ENCODE measurements at places on chromosomes 16 and 17. TPM values are rescaled to one million over a fixed set of nuclear protein-coding genes. Genes with fewer than 3 reads are reported as not detected.

DNA sequence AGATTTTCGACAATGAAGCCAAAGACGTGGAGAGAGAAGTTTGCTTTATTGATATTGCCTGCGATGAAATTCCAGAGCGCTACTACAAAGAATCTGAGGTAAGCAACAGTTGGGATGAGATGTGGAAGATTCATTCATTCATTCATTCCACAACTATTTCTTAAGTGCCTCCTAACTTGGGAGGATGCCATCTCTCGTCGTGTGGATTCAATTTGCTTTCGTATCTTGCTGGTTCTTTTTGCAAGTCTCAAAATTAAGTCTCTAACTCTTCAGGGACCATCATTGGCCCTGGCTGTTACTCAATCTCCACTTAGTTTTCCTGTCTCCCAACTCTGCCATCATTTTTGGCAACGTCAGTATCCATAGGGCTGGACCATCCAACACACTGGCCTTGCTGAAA lies 85.6 kb upstream of the NOL11 start:
- no peak for DNase-seq
- peaks cover 6% of the 10 kb centered on the region for H3K4me1 ChIP-seq
- H3K27ac ChIP-seq: no peak overlapping the region
- H3K36me3 ChIP-seq: peaks cover 2% of the 10 kb centered on the region
- no peak overlapping the region for H3K4me3 ChIP-seq

DNA sequence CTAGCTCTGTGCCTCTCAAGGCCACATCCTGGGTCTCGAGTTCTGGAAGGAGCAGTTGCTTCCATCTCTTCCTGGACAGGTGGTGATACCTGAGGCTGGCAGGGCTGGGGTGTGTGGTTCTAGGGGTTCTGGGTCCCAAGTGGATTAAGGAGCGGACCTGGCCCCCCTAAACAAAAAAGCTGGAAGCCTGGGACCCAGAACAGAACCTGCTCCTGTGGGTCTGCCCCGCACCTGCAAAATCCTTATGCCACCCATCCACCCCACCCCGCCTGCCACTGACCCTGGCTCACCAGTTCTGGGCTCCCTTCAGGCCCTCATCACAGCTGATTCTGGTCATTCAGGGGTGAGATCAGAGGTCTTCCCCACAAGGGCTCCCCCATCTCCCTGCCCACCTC lies 44.8 kb downstream of the ADCY7 start:
- no peak overlapping the region for H3K4me3 ChIP-seq
- no peak for DNase-seq
- H3K36me3 ChIP-seq: peaks cover 19% of the 10 kb centered on the region
- H3K27ac ChIP-seq: no peak overlapping the region
- no peaks in the 10 kb centered on the region for H3K27me3 ChIP-seq

DNA sequence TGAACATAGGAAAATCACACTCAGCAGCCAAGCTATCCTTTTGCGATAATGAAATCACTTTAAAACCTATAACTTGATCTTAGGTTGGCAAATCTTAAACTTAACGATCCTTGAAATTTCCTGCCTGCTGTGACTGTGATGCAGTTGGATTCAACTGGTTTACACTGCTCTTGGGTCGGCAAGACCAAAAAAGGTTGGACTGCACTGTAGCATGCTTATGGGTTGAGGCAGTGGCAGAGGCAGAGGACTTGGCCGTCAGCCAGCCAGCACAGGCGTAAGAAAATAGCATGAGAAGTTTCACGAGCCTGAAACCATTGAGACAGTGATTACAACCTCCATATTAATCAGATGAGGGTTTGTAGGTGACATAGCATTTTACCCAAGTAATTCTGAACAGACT lies 21.4 kb downstream of the WSB1 start:
- no peak overlapping the region for H3K4me3 ChIP-seq
- no peaks in the 10 kb centered on the region for H3K27me3 ChIP-seq
- H3K27ac ChIP-seq: peak overlapping the region; percentile 57
- H3K4me1 ChIP-seq: peaks cover 29% of the 10 kb centered on the region
- H3K36me3 ChIP-seq: peaks cover 47% of the 10 kb centered on the region
- DNase-seq: peak; percentile 43

GRCh38 chr17:74784125-74784810 lies 8.1 kb upstream of the NAT9 start:
- DNase-seq: no peak
- no peak overlapping the region for H3K4me3 ChIP-seq
- no peaks in the 10 kb centered on the region for H3K27me3 ChIP-seq
- H3K4me1 ChIP-seq: peaks cover 15% of the 10 kb centered on the region
- no peak overlapping the region for H3K27ac ChIP-seq

- H3K27me3 ChIP-seq: no peaks in the 10 kb centered on the region
- peaks cover 8% of the 10 kb centered on the region for H3K36me3 ChIP-seq
- H3K27ac ChIP-seq: no peak overlapping the region
- no peak overlapping the region for H3K4me3 ChIP-seq
- peaks cover 27% of the 10 kb centered on the region for H3K4me1 ChIP-seq
Measured at GRCh38 chr17:31112001-31112661, 17.4 kb downstream of the NF1 start.

DNA sequence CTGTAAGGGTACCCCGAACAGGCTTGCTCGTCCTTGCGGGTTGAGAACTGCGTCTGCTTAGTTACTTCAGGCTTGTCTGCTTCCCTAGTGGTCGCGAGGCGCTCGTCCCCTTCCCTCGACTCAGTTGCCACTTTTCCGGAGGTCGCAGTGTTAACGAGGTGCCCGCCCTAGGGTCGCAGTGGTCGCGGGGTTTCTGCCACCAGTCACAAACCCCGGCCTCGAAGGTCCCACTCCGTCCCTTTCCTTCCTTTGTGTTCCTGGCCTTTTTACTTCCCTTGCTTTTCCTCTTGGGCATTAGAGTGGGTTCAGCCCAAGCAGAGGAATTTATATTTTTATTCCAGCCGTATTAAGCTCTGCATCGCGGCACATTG lies 299 bp downstream of the NUP85 start:
- H3K4me1 ChIP-seq: peaks cover 12% of the 10 kb centered on the region
- no peaks in the 10 kb centered on the region for H3K27me3 ChIP-seq
- DNase-seq: no peak
- H3K36me3 ChIP-seq: peaks cover 9% of the 10 kb centered on the region
- H3K27ac ChIP-seq: peak overlapping the region; percentile 100

DNA sequence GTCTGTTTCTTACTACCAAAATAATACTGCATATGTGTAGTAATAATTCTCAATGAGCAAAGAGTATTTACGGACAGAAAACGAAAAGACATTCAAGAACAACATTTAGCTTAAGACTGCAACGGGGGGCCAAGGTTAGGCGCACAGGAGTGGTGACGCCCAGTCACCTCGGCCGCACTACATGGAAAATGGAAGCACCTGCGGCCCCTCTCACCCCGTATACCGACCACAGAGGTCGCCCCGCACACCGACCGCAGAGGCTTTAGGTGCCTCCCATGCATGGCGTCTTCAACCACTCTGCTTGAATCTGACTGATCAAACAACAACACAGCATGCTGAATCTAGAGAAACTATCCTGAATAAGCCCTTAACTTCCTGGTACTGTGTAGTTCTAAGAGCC lies 26.4 kb downstream of the CCDC57 start:
- no peaks in the 10 kb centered on the region for H3K27me3 ChIP-seq
- no peak overlapping the region for H3K27ac ChIP-seq
- no peak overlapping the region for H3K4me3 ChIP-seq
- DNase-seq: no peak

- no peak overlapping the region for H3K27ac ChIP-seq
- no peaks in the 10 kb centered on the region for H3K36me3 ChIP-seq
- H3K27me3 ChIP-seq: no peaks in the 10 kb centered on the region
- no peak overlapping the region for H3K4me3 ChIP-seq
- H3K4me1 ChIP-seq: peaks cover 7% of the 10 kb centered on the region
- DNase-seq: no peak
Measured at GRCh38 chr17:1588821-1589585, 26.4 kb upstream of the PITPNA start.

GRCh38 chr17:32015245-32016013 lies 8.2 kb downstream of the LRRC37B start:
- no peak overlapping the region for H3K27ac ChIP-seq
- peaks cover 2% of the 10 kb centered on the region for H3K4me1 ChIP-seq
- H3K27me3 ChIP-seq: no peaks in the 10 kb centered on the region
- H3K36me3 ChIP-seq: peaks cover 17% of the 10 kb centered on the region

GRCh38 chr16:76946879-76947278 lies 244.1 kb upstream of the MON1B start:
- no peaks in the 10 kb centered on the region for H3K36me3 ChIP-seq
- H3K4me1 ChIP-seq: peaks cover 17% of the 10 kb centered on the region
- no peak for DNase-seq
- no peak overlapping the region for H3K4me3 ChIP-seq
- peaks cover 18% of the 10 kb centered on the region for H3K27me3 ChIP-seq
- H3K27ac ChIP-seq: no peak overlapping the region

Gene TUBD1
- 10.5 TPM for total RNA-seq

- H3K36me3 ChIP-seq: peaks cover 16% of the 10 kb centered on the region
- peaks cover 11% of the 10 kb centered on the region for H3K4me1 ChIP-seq
- DNase-seq: no peak
Measured at GRCh38 chr16:22210854-22211253, 4.8 kb downstream of the EEF2K start.

Gene NR1D1
- total RNA-seq: 2.6 TPM

GRCh38 chr16:81632392-81633146 lies 146.5 kb upstream of the PLCG2 start:
- H3K4me3 ChIP-seq: no peak overlapping the region
- no peaks in the 10 kb centered on the region for H3K27me3 ChIP-seq
- no peak for DNase-seq
- peaks cover 60% of the 10 kb centered on the region for H3K4me1 ChIP-seq

Gene PERCC1
- not detected for total RNA-seq

Gene MT4
- total RNA-seq: not detected

GRCh38 chr16:83458612-83459011 lies 349.2 kb upstream of the HSBP1 start:
- H3K4me3 ChIP-seq: no peak overlapping the region
- H3K4me1 ChIP-seq: no peaks in the 10 kb centered on the region
- DNase-seq: no peak
- peaks cover 12% of the 10 kb centered on the region for H3K27me3 ChIP-seq
- H3K36me3 ChIP-seq: no peaks in the 10 kb centered on the region

DNA sequence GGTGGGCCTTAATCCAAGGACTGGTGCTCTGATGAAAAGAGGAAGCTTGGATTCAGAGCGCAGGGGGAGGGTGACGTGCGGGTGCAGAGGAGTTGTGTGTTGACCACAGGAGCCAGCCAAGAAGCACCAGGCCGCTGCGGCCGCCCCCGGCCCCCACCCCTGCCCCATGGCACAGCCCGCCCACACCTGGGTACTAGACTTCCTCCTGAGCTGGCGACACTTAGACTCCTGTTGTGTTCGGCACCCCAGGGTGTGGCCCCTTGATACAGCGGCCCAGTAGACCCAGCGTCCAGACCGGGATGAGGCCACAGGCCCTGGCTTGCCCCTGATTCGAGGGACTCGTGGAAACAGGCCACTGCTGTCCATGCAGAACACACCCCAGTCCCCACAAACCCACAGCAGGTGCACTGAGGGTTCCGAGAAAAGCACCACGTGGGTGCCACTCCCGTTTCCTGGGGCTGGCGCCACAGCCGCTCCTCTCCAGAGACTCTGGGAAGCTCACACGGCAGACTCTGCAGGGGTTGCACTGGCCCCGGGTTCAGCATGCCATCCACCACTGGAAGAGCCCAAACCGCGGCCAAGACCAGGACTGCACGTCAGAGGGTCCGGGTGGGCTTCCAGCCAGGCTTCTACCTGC lies 5.7 kb upstream of the SNAI3 start:
- H3K36me3 ChIP-seq: no peaks in the 10 kb centered on the region
- peaks cover 7% of the 10 kb centered on the region for H3K4me1 ChIP-seq
- H3K27me3 ChIP-seq: peaks cover 34% of the 10 kb centered on the region
- no peak overlapping the region for H3K27ac ChIP-seq
- DNase-seq: no peak

Gene ATP2A3
- 4.6 TPM for total RNA-seq

GRCh38 chr17:40707745-40708144 lies 4.2 kb upstream of the KRT24 start:
- no peak for DNase-seq
- no peaks in the 10 kb centered on the region for H3K36me3 ChIP-seq
- peaks cover 17% of the 10 kb centered on the region for H3K4me1 ChIP-seq
- peaks cover 5% of the 10 kb centered on the region for H3K27me3 ChIP-seq

Gene TUBB3
- total RNA-seq: 26.4 TPM

DNA sequence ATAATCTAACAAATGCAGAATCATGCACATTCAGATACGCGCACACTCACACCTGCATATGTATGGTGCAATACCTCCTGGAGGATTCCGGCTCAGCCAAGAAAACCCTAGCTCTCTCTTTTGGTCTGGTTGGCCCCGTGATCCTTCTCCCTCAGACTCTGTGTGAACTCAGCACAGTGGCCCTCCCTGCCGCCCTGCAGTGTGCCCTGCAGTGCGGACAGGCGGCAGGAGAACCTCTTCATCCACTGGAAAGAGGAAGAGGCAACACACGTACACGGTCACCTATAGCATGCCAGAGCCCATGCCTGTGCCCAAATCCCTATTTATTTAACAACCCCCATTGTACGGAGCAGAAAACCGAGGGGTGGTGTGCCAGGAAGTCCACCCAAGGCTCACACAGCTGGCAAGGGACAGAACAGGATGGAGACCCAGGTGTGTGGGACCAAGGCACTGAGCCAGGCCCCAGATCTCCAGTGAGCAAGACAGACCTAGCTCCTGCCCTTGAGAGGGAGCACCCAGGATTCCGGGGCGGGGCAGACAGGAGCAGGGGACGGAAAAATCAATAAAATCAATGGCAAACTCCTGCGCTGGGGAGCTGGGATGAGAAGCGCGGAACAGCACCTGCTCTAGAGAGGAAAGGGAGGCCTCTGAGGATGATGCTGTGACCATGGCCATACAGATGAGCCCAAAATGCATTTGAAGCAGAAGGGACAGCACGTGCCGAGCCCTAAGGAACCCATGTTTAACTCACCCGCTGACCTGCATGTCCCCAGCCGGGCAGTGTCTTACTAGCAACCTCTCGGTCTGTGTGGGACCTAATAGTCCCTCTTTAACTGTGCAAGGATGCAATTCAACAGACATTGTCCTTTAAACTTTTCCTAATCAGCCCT lies 54.7 kb upstream of the CIBAR2 start:
- DNase-seq: no peak
- peaks cover 2% of the 10 kb centered on the region for H3K36me3 ChIP-seq
- peak overlapping the region; percentile 77 for H3K4me3 ChIP-seq
- no peaks in the 10 kb centered on the region for H3K27me3 ChIP-seq
- H3K27ac ChIP-seq: no peak overlapping the region

Gene IRF8
- total RNA-seq: 5.8 TPM

- H3K27me3 ChIP-seq: peaks cover 5% of the 10 kb centered on the region
- no peak overlapping the region for H3K4me3 ChIP-seq
- DNase-seq: no peak
- H3K27ac ChIP-seq: peak overlapping the region; percentile 87
- peaks cover 46% of the 10 kb centered on the region for H3K4me1 ChIP-seq
Measured at GRCh38 chr17:66542129-66542966, 239.9 kb downstream of the PRKCA start.

Gene SPNS2
- total RNA-seq: 12.2 TPM

- H3K27me3 ChIP-seq: peaks cover 95% of the 10 kb centered on the region
- H3K4me3 ChIP-seq: no peak overlapping the region
- no peaks in the 10 kb centered on the region for H3K36me3 ChIP-seq
- H3K27ac ChIP-seq: no peak overlapping the region
- peak; percentile 69 for DNase-seq
Measured at GRCh38 chr17:79192503-79193351, 118.1 kb downstream of the ENGASE start.

- H3K27me3 ChIP-seq: peaks cover 4% of the 10 kb centered on the region
- H3K4me1 ChIP-seq: peaks cover 22% of the 10 kb centered on the region
- H3K27ac ChIP-seq: peak overlapping the region; percentile 61
- no peak for DNase-seq
Measured at GRCh38 chr17:4004517-4005295, 40.5 kb upstream of the ATP2A3 start.

Gene KRT39
- not detected for total RNA-seq

All from mesothelial cell of epicardium (in vitro differentiated cells).